ENCODE measurements at places on chromosomes 12 and 14. TPM values are rescaled to one million over a fixed set of nuclear protein-coding genes. Genes with fewer than 3 reads are reported as not detected.

DNA sequence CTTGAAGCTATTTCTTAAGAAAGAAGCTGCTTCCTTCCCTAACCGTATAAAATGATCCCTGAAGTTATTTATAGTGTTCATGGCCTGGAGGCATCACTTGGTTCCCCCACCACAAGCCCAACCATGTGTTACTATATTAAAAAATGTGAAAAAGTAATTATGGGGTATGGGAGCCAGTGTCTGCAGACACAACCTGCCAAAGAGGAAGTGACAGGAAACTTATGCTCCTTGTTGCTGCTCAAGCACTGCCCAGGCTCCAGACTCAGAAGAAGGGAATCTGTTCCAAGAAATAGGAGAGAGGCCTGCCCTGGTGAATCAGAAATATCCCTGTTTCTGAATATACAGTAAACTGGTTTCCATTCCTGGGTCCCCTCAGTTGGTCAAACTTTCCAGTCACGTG is 217.2 kb upstream of the BMP4 start:
- DNase-seq: peak; percentile 47

- DNase-seq: no peak
These were observed 23.3 kb downstream of the GIT2 start for GRCh38 chr12:109972821-109973220.

DNA sequence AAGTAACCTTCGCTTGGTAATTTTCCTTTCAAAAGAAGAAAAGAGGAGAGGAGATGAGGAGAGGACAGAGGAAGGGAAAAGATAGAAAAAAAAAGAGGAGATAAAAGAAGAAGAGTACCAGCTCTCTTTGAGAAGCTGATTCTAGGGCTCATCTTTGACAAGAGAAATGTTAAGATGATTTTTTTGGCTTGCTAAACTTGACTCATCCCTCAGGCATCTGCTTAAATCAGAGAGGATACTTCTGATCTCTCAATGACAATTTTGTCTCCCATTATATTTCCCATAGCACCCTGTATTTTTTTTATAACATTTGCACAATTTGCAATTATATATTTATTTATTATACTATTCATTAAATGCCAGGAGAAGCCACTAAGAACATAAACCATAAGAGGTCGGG is 17.1 kb downstream of the SYT1 start:
- no peak for DNase-seq

GRCh38 chr12:98352218-98352811 is 163.1 kb upstream of the TMPO start:
- DNase-seq: no peak

DNA sequence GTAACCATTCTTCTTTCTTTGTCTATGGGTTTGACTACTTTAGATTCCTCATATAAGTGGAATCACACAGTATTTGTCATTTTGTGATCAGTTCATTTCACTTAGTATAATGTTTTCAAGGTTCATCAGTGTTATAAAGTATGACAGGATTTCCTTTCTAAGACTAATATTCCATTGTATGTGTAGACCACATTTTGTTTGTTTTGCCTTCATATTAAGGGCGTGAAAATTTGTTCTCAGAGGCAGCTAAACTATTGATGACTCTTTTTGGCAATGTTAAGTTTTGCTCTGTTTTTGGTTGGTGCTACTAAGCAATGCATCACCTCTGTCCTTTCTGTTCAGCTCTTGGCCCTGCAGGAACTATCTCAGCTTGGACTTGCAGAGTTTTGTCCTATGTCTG is 1.7 kb upstream of the KLRG1 start:
- DNase-seq: no peak

DNA sequence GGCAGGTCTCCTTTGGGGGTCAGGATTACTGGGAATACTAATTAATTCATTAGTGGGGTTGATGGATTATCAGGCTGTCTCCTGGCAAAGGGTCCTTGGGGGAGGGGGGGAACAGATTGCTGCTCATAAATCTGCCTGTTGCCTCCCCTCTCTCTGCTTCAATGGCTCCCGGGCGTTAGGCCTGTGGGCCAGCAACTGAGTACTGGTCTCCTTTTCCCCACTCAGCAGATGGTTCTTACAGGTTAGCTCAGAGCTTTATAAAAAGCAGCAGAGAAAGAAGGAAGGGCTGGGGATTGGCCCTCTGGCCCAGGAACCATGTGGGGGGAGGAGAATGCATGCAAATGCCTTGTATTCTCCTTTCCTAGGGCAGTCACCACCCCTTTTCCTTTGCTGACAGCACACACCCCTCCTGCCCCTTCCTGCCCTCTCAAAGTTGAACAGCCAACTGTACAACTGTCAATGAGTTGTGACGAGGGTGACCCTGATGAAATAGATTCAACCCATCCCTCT is 2.3 kb upstream of the NEUROD4 start:
- DNase-seq: no peak

- peak; percentile 32 for DNase-seq
These were observed 58.1 kb upstream of the RMST start for GRCh38 chr12:97404543-97404942.

- DNase-seq: no peak
These were observed 1.9 kb downstream of the IFNG-AS1 start for GRCh38 chr12:67991158-67991557.

GRCh38 chr12:1691123-1692007 is 495 bp downstream of the ADIPOR2 start:
- peak; percentile 46 for DNase-seq

GRCh38 chr14:68380329-68380741 is 412.5 kb downstream of the ZFP36L1 start:
- no peak for DNase-seq

DNA sequence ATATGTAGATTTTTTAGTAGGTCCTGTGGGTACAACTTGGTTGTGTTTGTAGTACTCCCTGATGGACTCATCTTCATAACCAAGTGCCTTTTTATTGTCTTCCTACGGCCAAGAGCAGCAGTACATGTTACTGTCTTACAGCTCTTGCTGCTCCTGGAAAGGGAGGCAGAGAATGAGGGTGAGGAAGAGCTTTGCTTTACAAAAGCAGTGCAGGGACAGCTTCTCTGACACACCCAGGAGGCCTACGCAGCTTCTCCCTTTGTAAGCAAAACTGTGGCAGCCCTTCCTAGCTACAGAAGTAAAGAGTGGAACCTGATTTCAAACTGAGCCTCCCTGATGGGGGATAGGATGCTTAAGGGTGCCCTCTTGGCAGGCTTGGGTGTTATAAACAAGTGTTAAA is 18.6 kb downstream of the MYRFL start:
- no peak for DNase-seq

KRT3 gene
- total RNA-seq: not detected

AKAP6 gene
- 3.5 TPM for total RNA-seq

RPGRIP1 gene
- total RNA-seq: 0.29 TPM

Measured in stomach (tissue), 19 donors.